ENCODE measurements at places on chromosomes 1 and 21.

DNA sequence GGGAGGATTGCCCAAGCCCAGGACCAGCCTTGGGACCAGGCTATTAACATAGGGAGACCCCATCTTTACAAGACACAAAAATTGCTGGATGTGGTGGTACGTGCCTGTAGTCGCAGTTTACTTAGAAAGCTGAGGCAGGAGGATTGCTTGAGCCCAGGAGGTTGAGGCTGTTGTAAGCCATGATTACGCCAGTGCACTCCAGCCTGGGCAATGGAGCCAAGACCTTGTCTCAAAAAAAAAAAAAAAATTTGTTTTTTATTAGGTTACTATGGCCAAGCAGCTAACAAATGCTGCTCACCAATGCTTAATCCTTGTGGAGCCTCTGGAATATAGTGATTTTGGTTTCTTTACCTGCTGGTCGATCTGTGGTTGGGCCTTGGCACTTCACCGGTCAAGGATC is 8.8 kb downstream of the ARID1A start:
- no peak for DNase-seq

DNA sequence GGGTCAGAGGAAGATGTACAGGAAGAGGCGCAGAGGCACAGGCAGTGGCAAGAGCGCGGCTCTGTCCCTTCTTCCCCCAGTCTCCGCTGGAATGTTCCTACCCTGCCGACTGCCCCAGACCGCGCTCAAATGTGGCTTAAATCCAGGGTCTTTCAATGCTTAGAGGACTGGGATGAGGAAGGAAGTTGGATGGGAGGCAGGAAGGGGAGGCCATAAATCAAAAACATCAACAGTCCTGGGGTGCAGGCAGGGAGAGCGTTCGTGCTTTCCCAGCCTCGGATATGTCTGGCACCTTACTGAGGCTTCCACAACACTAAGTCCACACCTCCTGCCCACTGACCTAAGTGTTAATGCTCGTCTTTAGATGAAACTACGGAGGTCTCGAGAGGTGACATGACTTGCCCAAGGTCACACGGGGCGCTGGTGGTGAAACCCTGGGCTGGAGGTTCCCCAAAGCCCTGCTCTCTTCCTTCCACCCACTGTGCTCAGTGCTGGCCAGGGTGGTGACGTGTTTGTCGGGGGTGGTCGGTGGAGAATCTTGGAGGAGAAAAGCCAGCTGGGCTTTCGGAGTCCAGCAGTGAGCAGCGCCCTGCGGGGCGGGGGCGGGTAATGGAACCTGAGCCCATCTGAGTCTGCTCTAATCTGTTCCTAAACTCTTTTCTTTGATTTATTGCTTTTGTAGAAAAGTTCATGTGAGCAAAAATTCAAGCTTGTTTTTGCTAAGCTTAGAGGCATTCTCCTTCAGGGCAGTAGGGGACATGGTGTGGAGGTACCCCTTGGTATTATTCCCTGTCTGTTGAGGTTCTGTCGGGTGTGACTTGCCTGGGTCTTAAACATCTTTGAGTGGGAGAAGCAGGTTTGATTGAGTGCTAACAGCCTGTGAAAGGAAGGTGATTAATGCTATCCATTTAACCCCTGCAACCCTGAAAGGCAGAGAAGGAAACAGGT is 708 bp downstream of the CDA start:
- DNase-seq, result no peak

DNA sequence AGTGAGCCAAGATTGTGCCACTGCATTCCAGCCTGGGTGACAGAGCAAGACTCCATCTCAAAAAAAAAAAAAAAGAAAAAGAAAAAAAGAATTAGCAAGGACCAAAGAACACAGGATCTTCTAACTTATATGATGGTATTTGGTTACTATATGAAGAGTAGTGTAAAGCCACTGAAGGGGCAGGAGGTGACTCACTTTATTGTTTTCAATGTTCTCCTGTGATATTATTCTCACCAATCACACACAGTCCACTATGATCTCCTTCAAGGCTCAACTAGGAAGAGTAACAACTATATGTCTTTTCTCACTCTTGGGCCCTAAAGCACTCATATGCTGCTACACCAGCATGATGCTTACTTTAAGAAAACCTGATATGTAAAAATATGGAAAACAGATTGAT is 26.7 kb downstream of the RC3H1 start:
- DNase-seq, result no peak

DNA sequence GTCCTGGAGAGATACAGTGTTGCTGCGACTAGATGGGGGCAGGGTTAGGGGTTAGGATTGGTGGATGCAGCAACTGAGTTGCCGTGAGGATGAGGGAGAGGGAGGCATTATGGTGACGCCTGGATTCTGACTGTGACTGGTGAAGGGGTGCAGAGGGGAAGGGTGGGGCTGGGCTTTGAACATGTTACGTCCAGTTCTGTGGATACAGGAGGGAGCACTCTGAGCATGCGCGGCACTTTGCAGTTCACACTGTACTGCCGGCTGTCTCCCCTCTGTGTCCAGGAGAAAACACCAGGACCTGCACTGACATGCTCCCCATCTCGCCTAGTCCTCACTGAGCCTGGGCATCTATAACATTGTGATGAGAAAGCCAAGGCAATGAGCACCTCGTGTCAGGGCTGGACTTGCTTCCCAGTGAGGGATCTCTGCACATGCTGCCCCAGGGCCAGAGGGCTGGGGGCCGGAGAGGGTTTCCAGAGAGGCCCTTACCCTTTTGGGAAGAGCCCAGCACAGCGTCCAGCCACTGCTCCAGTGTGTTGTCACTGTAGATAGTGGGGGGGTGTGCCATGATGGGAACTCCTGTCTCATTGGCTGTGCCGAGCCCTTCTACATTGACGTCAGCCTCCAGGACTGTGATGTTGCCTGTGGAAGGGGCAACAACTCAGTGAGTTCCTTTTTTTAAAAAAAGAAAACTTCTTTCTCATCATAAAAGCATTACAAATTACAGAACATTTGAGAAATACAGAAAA is 7.6 kb downstream of the FAM151A start:
- DNase-seq, result no peak

- no peak for DNase-seq
Measured at GRCh38 chr1:8671306-8671917, 146.0 kb downstream of the RERE start.

GRCh38 chr1:101098327-101098726 is 72.7 kb upstream of the DPH5 start:
- no peak for DNase-seq

GRCh38 chr1:220950576-220950975 is 71.3 kb downstream of the HLX start:
- DNase-seq, result no peak

DNA sequence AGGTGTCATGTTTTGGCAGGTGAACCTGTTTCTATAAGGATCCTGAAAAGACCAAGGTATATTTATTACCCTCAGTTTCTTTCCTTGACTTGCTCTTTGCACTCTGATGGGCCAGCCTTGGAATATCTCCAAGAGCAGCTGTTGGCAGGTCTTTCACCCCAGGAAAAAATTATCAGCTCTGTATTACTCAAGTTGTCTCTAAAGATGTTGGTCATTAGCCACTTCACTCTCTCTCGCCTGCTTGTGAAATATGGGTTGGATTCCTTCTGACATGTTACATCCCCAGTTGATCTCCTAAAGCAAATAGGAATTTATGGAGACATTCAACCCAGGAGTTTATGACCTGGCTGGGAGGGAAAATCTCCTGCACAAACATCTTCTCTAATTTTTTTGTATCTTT is 85.9 kb downstream of the KCNJ15 start:
- no peak for DNase-seq

GRCh38 chr1:212034516-212035122 is 738 bp downstream of the INTS7 start:
- DNase-seq, result no peak

GRCh38 chr1:95954585-95954984 is 720.6 kb downstream of the RWDD3 start:
- DNase-seq, result no peak

DNA sequence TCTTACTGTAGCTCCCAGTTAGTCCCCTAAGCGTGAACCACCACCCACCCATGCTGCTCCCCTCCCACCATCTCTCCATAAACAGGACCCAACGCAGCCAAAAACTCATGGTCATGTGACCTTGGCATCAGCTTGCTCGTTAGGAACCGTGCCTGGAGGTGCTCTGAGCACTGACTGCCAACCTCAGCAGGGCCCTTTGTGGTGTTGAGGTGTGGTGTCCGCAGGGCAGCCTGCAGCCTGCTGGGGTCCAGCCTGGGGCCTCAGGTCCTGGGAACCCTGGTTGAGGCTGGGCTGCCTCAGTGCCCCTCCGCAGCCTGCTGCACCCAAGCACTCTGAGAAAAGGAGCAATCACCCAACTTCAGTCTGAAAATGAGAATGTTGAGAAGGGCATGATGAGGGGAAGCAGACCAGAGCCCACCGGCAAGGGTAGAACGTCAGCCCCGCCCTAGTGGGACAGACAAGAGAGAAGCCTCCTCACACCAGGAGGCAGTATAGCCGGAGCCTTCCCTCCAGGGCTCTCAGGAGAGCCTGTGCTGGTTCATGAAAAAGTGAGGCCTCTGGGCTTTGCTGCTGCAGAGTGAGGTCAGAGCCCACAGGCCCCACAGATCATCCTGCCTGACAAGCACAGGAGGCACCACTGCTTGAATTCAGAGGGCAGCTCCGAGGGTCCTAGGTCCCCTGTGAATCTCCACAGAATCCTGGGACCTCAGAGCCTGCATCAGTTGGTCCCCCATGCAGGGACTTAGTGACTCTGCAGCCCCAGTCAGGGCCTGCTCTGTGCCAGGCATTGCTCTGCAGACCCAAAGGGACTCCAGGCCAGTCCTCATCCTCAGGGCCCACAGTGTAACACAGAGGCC is 4.9 kb upstream of the COL6A2 start:
- DNase-seq, result peak; percentile 40

- DNase-seq, result no peak
Measured at GRCh38 chr1:181675918-181676190, 192.5 kb downstream of the CACNA1E start.

- no peak for DNase-seq
Measured at GRCh38 chr1:236151739-236152424, 9.5 kb downstream of the GPR137B start.

DNA sequence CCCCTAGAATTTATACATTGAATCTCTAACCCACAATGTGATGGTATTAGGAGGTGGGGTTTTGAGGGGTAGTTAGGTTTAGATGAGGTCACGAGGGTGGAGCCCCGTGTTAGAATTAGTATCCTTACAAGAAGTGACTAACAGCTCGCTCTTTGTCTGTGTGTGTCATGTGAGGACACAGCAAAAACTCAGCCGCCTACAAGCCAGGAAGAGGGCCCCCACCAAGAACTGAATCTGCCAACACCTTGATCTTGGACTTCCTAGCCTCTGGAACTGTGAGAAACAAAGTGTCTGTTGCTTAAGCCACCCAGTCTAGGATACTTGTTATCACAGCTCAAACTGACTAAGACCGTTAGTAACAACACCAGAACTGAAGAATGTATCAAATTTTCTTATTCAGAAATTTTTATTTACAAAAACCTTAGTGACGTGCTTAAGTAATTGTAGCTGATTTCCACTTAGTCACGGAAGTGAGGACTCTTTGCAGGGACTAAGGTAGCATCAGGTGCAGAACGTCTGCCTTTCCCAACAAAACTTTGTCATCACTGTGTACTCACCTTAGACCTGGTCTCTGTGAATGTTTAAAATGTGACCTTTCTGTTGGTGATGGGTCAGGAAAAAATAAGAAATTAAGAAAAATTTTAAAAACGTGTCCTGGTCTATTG is 24.5 kb upstream of the LRRC8C start:
- DNase-seq, result peak; percentile 74

DNA sequence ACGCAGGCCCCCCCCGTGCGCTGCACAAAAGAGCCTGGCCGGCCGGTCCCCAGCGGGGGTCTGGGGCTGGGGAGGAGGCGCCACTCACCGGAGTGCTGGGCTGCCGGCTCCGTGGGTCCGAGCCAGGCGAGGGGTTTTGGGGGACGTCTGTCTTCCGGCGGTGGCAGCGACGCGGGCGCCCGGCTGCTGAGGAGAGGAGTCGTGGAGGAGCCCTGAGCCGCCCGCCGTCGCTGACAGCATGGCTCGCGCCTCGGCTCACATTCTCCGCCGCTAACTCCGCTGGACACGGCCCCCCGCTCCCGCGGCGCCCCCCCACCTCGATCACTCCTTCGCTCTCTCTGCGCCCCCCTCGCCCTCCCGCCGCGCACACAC is 649 bp downstream of the AHDC1 start:
- peak; percentile 72 for DNase-seq

DNA sequence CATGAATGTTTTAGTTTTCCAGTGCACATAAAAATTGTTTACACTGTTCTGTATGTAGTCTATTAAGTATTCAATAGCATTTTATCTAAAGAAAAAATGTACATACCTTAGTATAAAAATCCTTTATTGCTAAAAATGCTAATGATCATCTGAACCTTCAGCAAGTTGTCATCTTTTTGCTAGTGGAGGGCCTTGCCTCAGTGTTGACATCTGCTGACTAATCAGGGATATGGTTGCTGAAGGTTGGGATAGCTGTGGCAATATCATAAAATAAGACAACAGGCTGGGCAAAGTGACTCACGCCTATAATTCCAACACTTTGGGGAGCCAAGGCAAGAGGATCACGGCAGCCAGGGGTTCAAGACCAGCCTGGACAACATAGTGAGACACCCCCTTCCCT is 9.0 kb downstream of the DYNLT5 start:
- no peak for DNase-seq

DNA sequence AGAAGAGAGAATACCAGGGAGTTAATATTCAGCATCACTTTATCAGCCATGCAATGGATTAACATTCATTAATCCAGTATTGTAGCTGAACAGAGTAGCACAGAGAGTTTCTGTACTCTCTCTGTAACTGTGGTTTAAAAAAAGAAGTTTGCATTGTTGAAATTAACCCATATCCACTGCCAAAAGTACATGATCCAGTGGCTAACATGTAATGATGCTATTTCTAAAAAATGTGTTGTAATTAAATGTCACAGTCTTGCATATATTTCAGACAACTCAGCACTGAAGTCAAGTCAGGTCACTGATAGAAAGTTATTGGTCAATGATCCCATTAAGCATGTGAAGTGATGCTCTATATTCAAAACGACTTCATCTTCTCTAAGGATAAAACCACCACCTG is 141.3 kb downstream of the NRIP1 start:
- no peak for DNase-seq

- no peak for DNase-seq
Measured at GRCh38 chr1:245546875-245547274, 392.1 kb downstream of the KIF26B start.

- DNase-seq, result no peak
Measured at GRCh38 chr1:199041173-199041914, 402.5 kb downstream of the PTPRC start.

GRCh38 chr1:154962156-154962749 is 671 bp upstream of the PYGO2 start:
- no peak for DNase-seq

GRCh38 chr1:186781730-186782129 is 47.0 kb upstream of the PLA2G4A start:
- no peak for DNase-seq

DNA sequence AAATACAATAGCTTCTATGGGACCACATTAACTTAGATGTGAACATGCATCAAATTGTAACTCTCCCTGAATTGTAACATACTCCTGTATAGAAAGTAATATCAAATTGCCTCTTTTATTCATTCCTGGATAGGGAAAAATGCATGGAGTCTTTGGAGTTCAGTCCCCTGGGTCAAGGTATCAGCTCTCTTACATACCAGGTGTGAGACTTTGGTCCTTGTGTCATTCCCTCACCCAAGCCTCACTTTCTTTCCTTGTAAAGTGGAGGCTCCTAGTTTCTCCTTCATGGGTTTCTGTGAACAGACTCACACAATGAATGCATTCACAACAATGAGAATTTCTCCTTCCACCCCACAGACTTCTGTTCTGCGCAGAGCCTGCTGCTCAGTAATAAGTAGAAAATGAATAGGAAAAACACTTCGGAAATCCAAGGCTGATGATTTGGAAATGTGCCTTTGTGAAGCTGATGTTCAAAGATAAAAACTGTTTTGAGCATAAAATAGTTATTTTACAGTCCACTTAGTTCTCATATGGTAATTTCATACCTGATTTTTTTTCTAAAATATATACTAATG is 185.3 kb downstream of the AK5 start:
- DNase-seq, result no peak

All from activated CD8-positive, alpha-beta memory T cell treated with anti-CD3 and anti-CD28 coated beads for 24 hours (primary cell).